Caco-2 (cell line): ENCODE measurements at places on chromosomes 7 and 10. TPM values are rescaled to one million over a fixed set of nuclear protein-coding genes. Genes with fewer than 3 reads are reported as not detected.

DNA sequence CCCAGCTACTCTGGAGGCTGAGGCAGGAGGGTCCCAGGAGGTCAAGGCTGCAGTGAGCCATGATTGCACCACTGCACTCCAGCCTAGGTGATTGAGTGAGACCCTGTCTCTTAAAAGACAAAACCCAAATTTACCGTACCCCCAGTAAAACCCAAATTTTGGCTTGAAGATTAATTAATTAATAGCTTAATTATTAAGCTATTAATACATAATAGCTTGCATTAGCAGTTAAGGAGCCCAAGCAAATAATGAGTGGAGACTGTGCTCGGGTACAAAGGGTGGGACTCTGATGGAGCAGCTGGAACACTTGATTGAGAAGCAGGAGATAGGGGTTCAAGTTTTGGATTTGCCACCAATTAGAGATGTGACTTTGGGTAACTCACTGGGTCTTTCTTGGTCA lies 28.9 kb downstream of the NRF1 start:
- no peaks in the 10 kb centered on the region for H3K36me3 ChIP-seq
- no peak for DNase-seq
- no peaks in the 10 kb centered on the region for H3K27me3 ChIP-seq
- H3K27ac ChIP-seq = no peak overlapping the region

- 0 out of 2 replicates have a peak, but pooled peaks cover 4% of the 10 kb centered on the region for H3K4me1 ChIP-seq
- DNase-seq = no peak
- no peaks in the 10 kb centered on the region for H3K27me3 ChIP-seq
- no peak overlapping the region for H3K27ac ChIP-seq
Observed at GRCh38 chr7:112271162-112271561, 64.7 kb downstream of the ZNF277 start.

DNA sequence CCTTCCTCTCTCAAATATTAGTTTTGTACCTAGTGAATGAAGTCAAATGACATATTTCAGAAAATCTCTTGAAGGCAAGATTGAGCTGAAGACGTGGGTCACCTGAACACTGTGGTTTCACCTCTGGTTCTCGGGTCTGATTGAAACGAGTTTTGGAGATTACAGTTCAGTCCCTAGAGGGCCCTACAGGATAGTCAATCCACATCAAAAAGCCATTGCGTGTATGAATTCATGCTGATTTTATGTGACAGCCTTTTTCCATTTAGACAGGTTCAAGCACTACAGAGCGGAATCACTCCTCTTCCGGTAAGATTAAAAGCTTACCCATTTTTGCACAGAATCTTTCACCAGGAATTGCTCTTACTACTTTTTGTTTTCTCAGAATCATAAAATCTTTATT lies 62.2 kb downstream of the VIM start:
- DNase-seq = peak; percentile 63
- H3K27me3 ChIP-seq = no peaks in the 10 kb centered on the region
- no peak overlapping the region for H3K27ac ChIP-seq
- no peaks in the 10 kb centered on the region for H3K4me1 ChIP-seq

DNA sequence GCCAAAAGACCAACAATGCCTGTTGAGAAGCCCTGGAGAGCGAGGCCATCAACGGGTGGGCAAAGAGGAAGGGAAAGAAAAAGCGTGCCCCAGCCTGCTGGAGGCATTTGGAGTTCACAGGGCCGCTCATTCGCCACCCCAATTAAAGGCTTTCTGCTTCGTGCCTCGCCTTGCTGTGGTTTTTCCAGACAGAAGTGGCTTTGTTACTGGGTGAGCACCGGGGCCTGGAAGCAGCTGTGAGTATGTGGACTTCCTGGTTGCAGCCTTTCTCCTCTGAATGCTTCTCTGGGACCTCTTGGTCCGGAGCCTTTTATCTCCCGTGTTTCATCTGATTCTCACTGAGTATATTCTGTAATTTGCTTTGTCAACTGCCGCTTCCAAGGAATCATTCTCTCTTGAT lies 118.1 kb upstream of the EGR2 start:
- no peak overlapping the region for H3K27ac ChIP-seq
- H3K27me3 ChIP-seq = no peaks in the 10 kb centered on the region
- H3K36me3 ChIP-seq = no peaks in the 10 kb centered on the region
- DNase-seq = no peak

DNA sequence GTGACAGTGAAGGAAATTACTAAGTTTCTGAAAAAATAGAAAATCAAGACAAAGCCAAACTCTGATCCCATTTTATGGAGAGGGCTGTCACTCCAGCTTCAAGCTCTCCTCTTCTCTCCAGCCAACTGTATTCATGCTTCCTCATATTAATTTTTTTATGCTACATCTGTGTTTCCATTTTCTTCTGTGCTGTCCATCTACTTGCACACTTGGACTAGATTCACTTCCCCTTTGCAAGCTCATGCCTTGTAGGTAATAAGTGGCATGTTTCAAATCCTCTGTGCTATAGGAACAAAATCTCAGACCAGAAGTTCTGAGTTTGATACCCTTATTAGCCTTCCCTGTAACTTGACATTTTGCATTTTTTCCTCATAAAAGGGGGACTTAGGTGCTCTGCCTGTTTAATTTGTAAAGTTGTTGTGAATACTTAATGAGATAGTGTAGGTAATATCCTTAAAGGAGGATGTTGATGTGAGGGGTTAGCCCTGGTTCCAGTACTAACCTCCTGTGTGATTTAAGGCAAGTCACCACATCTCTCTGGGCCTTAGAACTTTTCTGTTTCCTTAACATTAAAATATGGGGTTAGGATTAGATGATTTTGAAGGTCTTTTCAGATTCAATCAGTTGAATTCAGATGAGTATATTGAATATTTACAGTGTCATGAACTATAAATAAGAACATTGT lies 358.8 kb downstream of the BBS9 start:
- no peaks in the 10 kb centered on the region for H3K4me1 ChIP-seq
- H3K4me3 ChIP-seq = no peak overlapping the region
- no peak for DNase-seq
- H3K27me3 ChIP-seq = no peaks in the 10 kb centered on the region
- H3K36me3 ChIP-seq = no peaks in the 10 kb centered on the region

GRCh38 chr10:29277296-29277695 lies 11.6 kb upstream of the LYZL1 start:
- no peak overlapping the region for H3K4me3 ChIP-seq
- no peak overlapping the region for H3K27ac ChIP-seq
- H3K27me3 ChIP-seq = no peaks in the 10 kb centered on the region
- H3K4me1 ChIP-seq = peaks cover 25% of the 10 kb centered on the region
- H3K36me3 ChIP-seq = no peaks in the 10 kb centered on the region

DNA sequence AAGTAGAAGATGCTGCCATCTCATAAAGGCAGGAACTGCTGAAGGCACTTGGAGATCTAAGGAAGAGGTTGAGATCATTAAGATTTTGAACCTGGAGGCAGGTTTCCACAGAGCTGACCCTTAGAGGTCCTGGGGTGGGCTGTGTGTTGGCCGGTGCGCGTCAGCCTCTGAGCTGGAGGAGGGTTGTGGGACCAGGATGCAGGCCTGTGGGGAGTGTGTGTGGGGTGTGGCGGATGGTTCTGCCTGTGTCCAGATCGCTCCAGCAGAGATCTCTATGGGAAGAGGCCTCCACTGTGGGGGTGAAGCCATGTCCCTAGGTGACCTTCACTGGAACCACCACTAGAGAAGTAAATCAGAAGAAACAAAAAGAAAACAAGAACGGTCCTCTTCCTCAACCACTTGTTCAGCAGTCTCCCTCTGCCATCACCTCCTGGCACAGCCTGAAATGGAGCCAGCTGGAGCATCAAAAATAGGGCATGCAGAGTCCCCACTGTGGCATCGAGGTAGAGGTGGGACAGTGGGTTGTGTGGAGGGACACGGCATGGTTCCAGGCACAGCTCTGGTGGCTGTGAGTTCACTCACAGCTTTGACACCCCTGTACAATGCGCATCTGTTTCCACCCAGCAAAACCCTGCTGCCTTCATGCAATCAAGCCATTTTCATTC lies 453.8 kb downstream of the TCERG1L start:
- H3K36me3 ChIP-seq = no peaks in the 10 kb centered on the region
- no peak for DNase-seq
- H3K4me1 ChIP-seq = no peaks in the 10 kb centered on the region
- no peak overlapping the region for H3K4me3 ChIP-seq
- no peak overlapping the region for H3K27ac ChIP-seq

DNA sequence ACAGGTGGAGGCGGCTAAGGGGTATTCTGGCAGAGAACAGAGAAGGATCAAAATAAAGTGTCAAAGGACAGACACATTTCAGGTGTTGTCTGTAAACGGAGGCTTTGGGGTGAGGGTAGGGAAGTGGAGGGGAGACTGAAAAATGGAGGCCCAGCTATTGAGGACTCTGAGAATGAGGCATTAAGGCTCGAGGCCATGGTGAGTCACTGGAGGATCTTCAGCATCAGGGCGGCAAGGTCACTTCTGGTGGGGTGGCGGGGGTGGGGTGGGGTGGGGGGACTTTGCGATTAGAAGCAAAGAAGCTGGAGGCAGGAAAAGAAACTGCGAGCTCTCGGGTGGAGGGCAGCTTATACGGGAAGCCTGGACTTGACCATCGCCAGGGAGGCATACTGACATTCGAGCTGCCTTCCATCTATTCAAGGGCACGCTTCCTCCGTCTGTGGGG lies 58.4 kb upstream of the PCGF5 start:
- peak overlapping the region; percentile 70 for H3K4me3 ChIP-seq
- no peaks in the 10 kb centered on the region for H3K36me3 ChIP-seq
- no peak for DNase-seq
- H3K27ac ChIP-seq = no peak overlapping the region
- H3K27me3 ChIP-seq = peaks cover 10% of the 10 kb centered on the region
- no peaks in the 10 kb centered on the region for H3K4me1 ChIP-seq

GRCh38 chr7:70764701-70765208 lies 367.2 kb upstream of the GALNT17 start:
- H3K27me3 ChIP-seq = no peaks in the 10 kb centered on the region
- H3K27ac ChIP-seq = no peak overlapping the region
- 0 out of 2 replicates have a peak, but pooled peaks cover 1% of the 10 kb centered on the region for H3K36me3 ChIP-seq
- no peak for DNase-seq

GRCh38 chr7:100400041-100400440 lies 26.8 kb downstream of the PILRA start:
- H3K4me1 ChIP-seq = no peaks in the 10 kb centered on the region
- H3K27ac ChIP-seq = no peak overlapping the region
- no peaks in the 10 kb centered on the region for H3K36me3 ChIP-seq
- H3K27me3 ChIP-seq = no peaks in the 10 kb centered on the region; the same call in 1 of the 2 replicates
- no peak for DNase-seq
- no peak overlapping the region for H3K4me3 ChIP-seq

GRCh38 chr10:99836711-99837110 lies 54.3 kb downstream of the ABCC2 start:
- no peak overlapping the region for H3K4me3 ChIP-seq
- H3K4me1 ChIP-seq = no peaks in the 10 kb centered on the region
- no peaks in the 10 kb centered on the region for H3K27me3 ChIP-seq
- DNase-seq = no peak
- H3K36me3 ChIP-seq = peaks cover 9% of the 10 kb centered on the region
- H3K27ac ChIP-seq = no peak overlapping the region

GRCh38 chr7:17155529-17155928 lies 142.9 kb upstream of the AHR start:
- no peaks in the 10 kb centered on the region for H3K36me3 ChIP-seq
- no peaks in the 10 kb centered on the region for H3K27me3 ChIP-seq
- no peaks in the 10 kb centered on the region for H3K4me1 ChIP-seq
- DNase-seq = no peak

GRCh38 chr10:19848226-19848985 lies 32.2 kb downstream of the PLXDC2 start:
- H3K36me3 ChIP-seq = no peaks in the 10 kb centered on the region
- H3K27me3 ChIP-seq = no peaks in the 10 kb centered on the region
- H3K4me1 ChIP-seq = no peaks in the 10 kb centered on the region
- DNase-seq = no peak
- no peak overlapping the region for H3K4me3 ChIP-seq

DNA sequence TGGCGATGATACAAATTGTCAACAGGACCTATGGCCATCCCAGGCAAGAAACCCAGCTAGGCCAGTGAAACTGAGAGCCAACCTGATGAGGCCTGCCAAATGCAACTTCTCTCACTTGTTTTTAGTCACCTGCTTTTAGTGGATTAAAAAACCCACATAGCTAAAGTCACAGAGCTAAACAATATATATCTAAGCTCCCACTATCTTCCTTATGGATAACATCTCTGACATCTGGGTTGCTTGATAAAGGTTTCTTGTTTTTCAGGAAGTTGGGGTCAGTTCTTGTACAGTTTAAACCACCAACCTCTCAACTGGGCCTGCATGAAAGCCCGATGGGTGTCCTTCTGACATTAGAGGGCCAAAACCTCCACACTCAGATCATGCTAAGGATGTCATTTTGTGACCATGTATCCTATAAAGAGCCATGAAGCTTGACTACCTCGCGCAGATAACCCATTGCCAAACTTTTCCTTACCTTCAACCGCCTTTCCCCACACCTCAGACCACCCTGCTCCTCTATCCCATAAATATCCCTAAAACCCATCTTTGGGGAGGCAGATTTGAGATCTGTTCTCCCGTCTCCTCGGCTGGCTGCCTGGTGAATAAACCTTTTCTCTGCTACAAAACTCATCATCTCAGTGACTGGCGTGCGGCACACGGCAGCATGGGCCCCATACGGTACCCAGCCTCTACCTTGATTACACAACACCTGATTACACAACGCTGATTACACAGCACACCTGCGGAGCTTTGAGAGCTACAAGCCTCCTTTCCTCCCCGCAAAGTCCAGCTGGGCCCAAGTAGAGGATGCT lies 797 bp upstream of the STMP1 start:
- no peaks in the 10 kb centered on the region for H3K36me3 ChIP-seq
- H3K4me3 ChIP-seq = peak overlapping the region; percentile 100
- H3K27ac ChIP-seq = peak overlapping the region; percentile 87
- DNase-seq = peak; percentile 44
- H3K27me3 ChIP-seq = no peaks in the 10 kb centered on the region

GRCh38 chr7:32921896-32922295 lies 30.3 kb upstream of the KBTBD2 start:
- no peaks in the 10 kb centered on the region for H3K4me1 ChIP-seq
- H3K27me3 ChIP-seq = no peaks in the 10 kb centered on the region
- H3K27ac ChIP-seq = no peak overlapping the region
- DNase-seq = no peak
- H3K36me3 ChIP-seq = no peaks in the 10 kb centered on the region; the same call in 1 of the 2 replicates

GRCh38 chr7:27996141-27996540 lies 184.5 kb downstream of the JAZF1 start:
- no peaks in the 10 kb centered on the region for H3K4me1 ChIP-seq
- no peak overlapping the region for H3K27ac ChIP-seq
- H3K4me3 ChIP-seq = no peak overlapping the region
- no peak for DNase-seq
- no peaks in the 10 kb centered on the region for H3K36me3 ChIP-seq

DNA sequence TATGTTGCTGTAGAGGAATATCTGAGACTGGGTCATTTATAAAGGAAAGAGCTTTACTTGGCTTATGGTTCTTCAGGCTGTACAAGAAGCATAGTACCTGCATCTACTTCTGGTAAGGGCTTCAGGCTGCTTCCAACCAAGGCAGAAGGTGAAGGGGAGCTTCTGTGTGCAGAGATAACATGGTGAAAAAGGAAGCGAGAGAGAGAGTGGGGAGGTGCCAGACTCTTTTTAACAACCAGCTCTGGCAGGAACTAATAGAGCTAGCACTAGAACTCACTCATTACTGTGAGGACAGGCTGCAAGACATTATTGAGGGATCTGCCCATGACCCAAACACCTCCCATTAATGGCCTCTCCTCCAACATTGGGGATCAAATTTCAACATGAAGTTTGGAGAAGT lies 94.5 kb downstream of the KIF20B start:
- no peaks in the 10 kb centered on the region for H3K27me3 ChIP-seq
- no peaks in the 10 kb centered on the region for H3K36me3 ChIP-seq
- H3K27ac ChIP-seq = no peak overlapping the region
- no peak for DNase-seq
- no peak overlapping the region for H3K4me3 ChIP-seq

The XRCC2 gene
- 16.8 and 18.5 TPM in 2 replicates for total RNA-seq

The PPP1R3C gene
- total RNA-seq = not detected in 2 replicates

The SUGCT gene
- 9.9 and 12.2 TPM in 2 replicates for total RNA-seq

The EMX2 gene
- 4.7 and 4.9 TPM in 2 replicates for total RNA-seq

The PITX3 gene
- not detected in 2 replicates for total RNA-seq

The RET gene
- total RNA-seq = not detected in 2 replicates

The TEX36 gene
- not detected in 2 replicates for total RNA-seq

The ZDHHC16 gene
- 43.5 and 48.3 TPM in 2 replicates for total RNA-seq

The SLC13A1 gene
- total RNA-seq = not detected in 2 replicates
